Retina (tissue), 1 donor: ENCODE measurements at places on chromosomes 12 and 14.
A peak's percentile ranks its signal among the peaks of the same experiment; 100 is the strongest.

DNA sequence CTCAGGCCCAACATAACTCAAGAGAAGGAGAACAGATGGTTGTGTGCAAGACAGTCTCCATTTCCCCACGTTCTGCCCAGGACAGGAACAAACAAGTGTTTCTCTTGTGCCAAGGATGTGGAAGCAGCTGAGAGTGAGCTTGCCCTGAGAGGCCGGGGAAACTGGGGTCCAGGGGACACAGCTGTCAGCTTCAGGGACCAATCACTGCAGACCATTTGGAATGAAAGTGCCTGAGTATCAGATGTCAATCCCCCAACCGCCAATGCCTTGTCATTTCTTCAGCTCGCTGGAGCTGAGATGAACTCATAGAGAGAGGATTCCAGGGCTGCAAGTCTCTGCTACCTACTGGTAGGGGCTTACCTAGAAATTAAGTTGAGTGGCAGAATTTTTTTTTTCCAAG is 71.9 kb upstream of the METAP2 start:
- DNase-seq = no peak

DNA sequence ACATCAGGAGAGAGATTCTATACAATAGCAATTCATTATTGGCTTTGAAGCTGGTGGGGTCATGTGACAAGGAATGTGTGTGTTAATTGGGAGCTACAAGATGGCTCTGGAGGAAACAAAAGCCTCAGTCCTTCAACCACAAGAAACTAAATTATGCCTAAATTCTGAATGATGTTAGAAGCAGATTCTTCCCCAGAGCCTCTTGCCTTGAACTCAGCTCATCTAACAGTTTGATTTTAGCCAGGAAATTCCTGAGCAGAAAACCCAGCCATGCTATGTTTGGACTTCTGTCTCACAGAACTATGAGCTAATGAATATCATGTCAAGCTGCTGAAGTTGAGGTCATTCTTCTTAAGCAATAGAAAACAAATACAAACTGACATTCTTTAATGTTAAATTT is 274.7 kb downstream of the SLC6A15 start:
- DNase-seq = no peak

DNA sequence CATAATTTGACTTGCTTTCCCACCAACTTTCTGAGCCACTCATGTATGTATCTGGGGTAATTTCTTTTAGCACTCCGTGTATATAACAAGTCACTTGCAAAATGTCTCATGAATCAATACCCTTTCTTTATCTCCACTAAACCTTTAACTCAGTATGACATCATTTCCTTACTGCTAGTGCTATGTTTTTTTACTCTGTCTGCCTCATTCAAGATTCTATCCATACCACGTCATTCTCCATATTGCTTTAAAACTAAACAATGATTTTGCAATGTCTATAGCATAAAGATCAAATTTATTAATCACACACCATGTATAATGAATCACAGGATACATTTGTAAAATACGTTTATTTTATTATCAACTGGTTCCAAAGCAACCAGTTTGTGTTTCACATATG is 178.2 kb downstream of the PIK3C2G start:
- DNase-seq = no peak

GRCh38 chr14:102986810-102987579 is 64.5 kb downstream of the AMN start:
- no peak for DNase-seq

DNA sequence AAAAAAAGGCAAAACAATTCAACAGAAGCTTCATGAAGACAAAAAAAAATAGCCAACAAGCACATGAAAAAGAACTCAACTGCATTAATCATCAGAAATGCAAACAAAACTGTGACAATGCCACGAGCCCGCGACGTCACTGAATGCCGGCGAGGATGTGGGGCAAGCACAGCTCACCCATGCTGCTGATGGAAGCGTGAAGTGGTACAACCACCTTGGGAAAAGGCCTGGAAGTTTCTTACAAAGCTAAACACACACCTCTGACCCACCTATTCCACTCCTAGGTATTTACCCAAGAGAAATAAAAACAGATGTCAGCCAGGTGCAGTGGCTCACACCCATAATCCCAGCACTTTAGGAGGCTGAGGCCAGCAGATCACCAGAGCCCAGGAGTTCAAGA is 10.5 kb downstream of the BTBD6 start:
- no peak for DNase-seq

- DNase-seq = peak; percentile 73
Observed at GRCh38 chr14:68199554-68200151, 380.1 kb downstream of the RAD51B start.

GRCh38 chr12:110613771-110614684 is at the start of gene TCTN1:
TCTN1 (plus strand) TSS chr12:110614129; CDS start chr12:110614183, 54 bp downstream.
- peak; percentile 95 for DNase-seq

GRCh38 chr12:53061404-53062010 is 11.6 kb downstream of the TNS2 start:
- no peak for DNase-seq
